Spinal cord (tissue), 10 donors: ENCODE measurements at places on chromosomes 7 and 10.

- DNase-seq = no peak
Measured at GRCh38 chr10:80090121-80090520, 11.7 kb downstream of the TMEM254 start.

DNA sequence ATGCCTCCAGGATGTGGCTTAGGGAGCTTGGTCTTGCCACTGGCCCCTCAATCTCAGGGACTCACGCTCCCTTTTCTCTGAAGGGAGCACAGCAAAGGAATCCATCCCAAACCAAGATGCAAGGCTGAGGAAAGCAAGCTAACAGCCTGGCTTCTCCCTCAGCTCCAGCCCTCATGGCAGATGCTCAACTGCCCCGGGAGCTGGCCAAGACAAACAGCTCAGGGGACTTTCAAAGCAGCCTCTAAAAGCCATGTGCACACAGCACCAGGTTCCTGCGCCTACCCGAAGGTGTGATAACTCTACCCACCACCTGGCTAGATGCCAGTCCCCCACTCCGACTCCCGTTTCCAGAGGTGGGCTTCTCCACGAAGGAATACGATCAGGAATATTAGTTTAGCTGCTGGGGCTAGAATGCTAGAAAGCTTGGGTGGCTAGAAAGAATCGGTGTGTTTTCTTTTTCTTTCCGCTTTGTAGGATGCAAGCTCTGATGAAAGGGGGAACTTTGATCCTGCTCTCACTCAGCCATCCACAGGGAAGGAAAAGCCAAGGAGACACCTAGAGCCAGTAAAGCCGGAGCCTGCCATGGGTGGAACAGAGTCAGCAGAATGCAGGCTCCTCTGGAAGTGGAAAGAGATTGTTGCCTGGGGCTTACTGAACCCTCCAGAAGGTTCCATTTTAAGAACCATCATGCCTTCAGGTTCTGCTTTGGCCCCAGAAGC is 89.0 kb upstream of the FGFR2 start:
- no peak for DNase-seq

GRCh38 chr10:58414270-58415041 is 29.2 kb downstream of the TFAM start:
- DNase-seq = peak; percentile 88

- no peak for DNase-seq
Measured at GRCh38 chr10:126806991-126807702, 98.1 kb upstream of the DOCK1 start.

- no peak for DNase-seq
Measured at GRCh38 chr7:31562002-31562401, 48.1 kb downstream of the ITPRID1 start.
